Bone marrow (tissue), 2 donors: ENCODE measurements at places on chromosomes 1 and 21.

DNA sequence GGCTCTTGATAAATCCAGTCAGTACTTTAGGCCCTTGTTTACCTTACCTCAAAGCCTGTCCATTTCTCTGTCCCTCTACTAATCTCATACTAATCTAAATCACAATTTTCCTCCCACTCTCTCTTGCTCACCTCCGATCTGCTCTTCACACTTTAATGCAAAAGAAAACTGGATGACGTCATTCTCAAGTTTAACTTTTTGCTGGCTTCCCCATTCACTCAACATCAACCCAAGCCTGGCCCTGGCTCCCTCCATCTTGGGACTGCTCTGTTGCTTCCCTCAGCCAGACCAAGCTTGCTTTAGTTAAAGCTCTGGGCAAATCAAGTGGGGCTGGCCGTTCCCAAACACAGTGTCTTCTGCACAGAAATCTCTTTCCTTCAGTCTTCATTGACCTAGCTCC is 29.7 kb downstream of the COA6 start:
- DNase-seq, result no peak

GRCh38 chr1:162364498-162364897 is 12.2 kb downstream of the SPATA46 start:
- DNase-seq, result no peak

DNA sequence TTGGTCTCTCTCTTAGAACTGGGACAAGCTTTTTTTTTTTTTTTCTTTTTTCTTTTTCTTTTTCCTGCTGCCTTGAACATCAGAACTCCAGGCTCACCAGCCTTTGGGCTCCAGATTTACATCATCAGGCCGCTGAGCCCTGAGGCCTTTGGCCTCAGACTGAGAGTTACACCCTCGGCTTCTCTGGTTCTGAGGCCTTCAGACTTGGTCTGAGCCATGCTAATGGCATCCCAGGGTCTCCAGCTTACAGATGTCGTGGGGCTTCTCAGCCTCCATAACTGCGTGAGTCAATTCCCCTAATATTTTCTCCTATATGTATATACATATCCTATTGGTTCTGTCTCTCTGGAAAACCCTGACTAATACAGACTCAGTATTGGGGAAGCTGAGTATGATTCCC is 36.5 kb upstream of the RC3H1 start:
- no peak for DNase-seq

- DNase-seq, result peak; percentile 50
These were observed 3.3 kb upstream of the FCRL6 start for GRCh38 chr1:159798893-159799292.

DNA sequence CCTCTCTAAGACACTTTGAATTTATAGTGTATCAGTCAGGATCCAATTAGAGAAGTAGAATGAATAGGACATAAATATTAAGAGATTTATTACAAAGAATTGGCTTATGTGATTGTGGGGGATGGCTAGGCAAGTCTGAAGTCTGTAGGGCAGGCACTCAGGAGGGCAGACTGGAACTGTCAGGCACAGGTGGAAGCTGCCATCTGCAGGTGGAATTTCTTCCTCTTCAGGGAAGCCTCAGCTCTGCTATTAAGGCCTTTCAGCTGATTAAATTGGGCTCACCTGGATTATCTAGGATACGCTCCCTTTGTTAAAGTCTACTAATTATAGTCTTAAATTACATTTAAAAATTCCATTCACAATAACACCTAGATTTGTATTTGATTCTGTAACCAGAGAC is 92.0 kb upstream of the HAO2 start:
- no peak for DNase-seq

DNA sequence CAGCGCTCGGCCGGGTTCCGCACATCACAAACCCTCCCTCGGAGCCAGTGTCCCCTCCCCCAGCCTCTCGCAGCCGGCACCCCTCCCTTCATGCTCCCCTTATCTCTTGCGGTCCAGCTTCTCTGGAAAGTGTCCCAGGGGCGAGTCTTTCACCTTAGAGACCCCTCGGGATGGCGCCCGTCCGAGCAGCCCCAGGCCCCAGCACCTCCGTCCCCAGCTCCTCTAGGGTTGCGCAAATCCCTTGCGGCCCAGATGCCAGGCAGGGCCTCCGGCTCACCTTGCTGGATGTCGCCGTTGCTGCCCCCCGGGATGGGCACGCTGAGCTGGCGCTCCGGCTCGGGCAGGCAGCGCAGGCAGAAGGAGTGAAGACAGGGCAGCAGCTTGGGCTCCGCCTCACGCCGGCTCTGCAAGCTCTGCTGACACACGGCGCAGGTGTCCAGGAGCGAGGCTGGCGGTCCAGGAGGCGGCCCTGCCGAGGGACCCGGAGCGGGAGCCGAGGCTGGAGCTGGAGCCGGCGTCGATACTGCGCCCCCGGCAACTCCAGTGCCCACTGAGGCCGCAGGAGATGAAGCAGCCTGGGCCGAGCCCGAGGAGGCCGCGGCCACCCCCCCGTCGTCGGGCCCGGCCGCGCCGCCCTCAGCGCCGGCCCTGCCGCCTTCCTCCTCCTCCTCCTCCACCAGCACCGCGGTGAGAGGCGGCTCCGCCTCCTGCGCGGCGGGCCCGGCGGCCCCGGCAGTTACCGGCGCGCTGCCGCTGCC is 550 bp downstream of the TRIM33 start:
- DNase-seq, result no peak

GRCh38 chr1:119136401-119136800 is 4.1 kb downstream of the WARS2 start:
- DNase-seq, result no peak

- DNase-seq, result no peak
These were observed 131.0 kb upstream of the RUNX1 start for GRCh38 chr21:35179990-35180540.

- DNase-seq, result no peak
These were observed 56.5 kb downstream of the CAMSAP2 start for GRCh38 chr1:200795156-200795555.

DNA sequence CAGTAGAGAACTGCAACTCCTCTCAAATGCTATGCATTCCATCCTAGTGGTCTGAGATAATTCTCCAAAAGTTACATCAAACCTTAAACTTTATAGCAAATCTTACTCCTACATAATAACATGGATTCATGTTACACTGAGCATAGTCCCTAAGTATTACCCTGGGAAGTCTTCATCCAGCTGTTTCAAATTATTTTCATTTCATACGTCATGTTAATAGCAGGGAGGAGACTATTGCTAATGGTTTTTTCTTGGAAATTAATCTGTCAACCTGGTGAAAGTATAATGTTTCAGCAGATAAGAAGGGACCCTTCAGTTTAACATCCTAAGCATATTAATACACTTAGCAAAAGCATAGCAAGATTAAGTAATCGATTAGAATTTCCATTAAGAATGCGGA is 318.1 kb downstream of the USP25 start:
- DNase-seq, result no peak

GRCh38 chr1:147882535-147882934 is 20.1 kb upstream of the GJA8 start:
- no peak for DNase-seq

DNA sequence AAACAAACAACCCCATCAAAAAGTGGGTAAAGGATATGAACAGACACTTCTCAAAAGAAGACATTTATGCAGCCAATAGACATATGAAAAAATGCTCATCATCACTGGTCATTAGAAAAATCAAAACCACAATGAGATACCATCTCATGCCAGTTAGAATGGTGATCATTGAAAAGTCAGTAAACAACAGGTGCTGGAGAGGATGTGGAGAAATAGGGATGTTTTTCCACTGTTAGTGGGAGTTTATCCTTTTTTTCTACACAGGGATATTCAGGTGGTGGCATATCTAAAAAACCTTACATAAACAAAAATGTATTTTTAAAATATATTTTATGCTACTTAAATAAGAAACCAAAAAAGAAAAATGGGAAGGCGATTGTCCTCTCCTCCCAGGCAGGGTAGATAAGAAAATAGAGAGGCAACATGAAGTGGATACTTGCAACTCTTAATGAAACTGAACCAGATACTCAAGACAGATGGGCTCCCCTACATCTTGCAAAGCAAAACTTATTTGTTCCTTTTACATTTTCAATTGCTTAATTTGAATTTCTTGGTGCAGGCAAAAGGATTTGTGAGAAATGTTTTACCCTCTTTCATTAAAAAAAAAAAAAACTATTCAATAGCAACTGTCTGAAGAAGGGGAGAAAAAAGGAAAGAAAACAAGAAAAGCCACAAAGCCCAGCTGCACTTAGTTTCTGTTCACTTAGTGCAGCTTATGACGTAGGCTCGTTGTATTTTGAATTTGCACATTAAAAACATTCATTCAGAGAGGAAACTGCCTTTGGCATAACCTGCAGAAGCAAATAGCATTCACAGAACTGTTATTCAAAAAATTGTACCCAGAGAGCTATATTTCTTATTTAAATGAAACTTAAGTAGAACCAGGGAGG is 36.9 kb upstream of the RGS1 start:
- peak; percentile 49 for DNase-seq

GRCh38 chr21:19228226-19228625 is 824.6 kb upstream of the TMPRSS15 start:
- DNase-seq, result no peak

- DNase-seq, result no peak
These were observed 13.2 kb downstream of the AMPD2 start for GRCh38 chr1:109632671-109633346.

- DNase-seq, result no peak
These were observed 293.3 kb downstream of the SDCCAG8 start for GRCh38 chr1:243549108-243549507.

DNA sequence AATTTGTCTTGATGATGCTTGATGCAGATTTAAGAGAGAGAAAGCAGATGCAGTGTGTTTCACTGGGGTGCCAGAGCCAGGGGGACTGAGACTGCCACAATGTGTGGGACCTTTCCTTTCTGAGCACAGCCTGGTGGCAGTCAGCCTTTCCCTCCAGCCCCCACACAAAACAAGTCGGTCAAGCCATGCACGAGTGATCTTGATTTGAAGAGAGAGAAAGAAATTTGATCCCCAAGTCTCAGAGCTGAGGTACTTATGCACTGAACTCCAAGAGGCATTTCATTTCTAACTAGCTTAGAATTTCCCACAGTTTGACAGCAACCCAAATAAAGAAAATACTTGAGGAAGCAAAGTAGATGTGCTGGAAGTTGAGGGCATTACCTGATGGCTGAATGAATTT is 193.8 kb downstream of the ST6GALNAC3 start:
- no peak for DNase-seq

GRCh38 chr1:156655151-156655903 is 13.4 kb downstream of the BCAN start:
- no peak for DNase-seq

DNA sequence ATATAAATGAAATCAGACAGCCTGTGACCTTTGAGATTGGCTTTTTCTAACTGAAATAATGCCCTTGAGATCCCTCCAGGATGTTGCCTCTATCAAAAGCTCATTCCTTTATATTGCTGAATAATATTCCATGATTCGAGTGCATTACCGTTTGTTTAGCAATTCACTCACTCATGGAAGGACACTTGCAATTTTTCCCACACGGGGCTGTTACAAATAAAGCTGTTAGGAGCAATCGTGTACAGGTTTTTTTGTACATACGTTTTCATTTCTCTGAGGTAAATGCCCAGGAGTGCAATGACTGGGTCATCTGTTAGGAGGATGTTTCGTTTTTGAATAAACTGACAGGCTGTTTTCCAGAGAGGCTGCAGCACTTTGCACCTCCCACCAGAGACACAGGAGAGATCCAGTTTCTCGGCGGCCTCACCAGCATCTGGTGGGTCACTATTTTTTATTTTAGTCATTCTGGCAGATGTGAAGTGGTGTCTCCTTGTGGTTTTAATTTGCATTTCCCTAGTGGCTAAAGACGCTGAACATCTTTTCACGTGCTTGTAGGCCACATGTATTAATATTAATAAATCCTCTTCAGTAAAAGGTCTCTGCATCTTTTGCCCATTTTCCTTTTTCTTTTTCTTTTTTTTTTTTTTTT is 11.0 kb downstream of the PRDM15 start:
- DNase-seq, result no peak

DNA sequence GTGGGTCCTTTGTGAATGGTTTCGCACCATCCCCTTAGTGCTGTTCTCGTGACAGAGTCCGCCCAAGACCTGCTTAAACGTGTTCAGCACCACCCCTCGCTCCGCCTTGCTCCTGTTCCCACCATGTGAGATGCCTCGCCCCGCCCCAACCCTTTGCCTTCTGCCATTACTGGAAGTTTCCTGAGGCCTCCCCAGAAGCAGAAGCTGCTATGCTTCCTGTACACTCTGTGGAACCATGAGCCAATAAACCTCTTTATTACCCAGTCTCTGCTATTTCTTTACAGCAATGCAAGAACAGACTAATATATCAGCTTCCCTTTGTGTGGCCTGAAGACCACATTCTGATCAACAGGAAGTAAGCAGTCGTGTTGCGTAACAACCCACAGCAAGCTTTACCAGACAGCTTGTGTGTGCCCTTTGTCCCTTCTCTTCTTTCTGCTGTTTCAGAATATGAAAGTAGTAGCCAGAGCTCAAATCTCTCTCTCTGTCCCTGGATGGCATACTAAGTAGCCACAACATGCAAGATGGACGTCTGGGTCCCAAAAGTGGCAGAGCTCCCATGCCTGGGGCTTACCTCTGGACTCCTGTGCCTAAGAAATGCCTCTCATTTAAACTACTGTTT is 14.1 kb downstream of the HENMT1 start:
- peak; percentile 96 for DNase-seq

DNA sequence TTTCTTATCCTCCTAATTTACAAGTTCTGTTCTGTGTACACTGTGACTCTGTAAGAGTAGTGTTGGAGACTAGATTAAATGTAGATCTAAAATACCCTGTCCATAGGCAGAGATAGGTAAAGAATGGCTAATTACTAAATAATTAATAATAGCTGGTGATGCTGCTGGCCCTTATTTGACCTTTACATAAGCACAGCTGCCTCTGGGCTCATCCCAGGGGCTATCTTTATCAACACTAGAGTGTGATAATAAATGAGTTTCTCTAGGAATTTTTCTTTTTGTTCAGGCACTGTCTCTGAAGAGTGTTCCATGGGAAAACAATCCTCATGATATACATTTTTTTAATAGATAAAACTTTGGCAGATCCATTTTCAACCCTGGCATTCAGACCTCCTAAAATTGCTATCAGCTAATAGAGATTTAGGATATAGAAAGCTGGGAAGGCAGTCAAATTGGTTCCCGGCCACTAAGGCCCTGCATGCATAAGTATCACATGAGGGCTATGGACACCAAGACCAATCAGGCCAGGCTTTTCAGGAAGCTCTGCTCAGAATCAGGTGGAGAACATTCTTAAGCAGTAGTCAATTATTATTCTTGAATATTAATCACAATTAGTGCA is 107.2 kb downstream of the ROR1 start:
- DNase-seq, result no peak

DNA sequence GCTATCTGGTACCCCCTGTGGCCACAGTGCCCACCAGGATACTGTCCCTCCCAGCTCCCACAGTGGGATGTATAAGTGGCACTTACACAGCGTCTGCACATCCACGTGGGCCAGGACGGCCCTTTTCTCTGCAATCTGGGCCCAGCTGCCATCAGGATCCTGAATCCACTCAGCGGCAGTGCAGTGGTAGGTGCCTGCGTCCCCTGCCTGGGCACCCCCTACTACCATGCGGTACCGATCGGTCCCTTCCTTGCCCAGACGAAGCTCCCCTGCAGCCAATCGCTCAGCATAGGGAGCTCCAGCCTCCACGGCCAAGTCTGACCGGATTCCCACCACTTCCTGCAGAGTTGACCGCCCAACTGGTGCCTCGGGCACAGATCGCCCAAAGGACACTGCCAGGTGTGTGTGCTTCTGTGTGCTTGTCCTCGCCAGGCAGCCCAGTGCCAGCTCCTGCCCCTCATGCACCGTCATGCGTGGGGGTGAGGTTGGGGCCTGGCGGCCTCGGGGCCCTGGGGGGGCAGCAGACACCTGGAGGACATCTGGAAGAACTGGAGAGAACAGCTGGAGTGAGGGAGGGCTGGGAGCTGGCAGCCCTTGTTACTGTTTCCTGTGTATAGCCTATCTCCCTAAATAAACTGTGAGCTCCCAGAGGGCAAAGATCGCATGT is 4.7 kb downstream of the IGSF8 start:
- no peak for DNase-seq
